ENCODE measurements at places on chromosomes 3 and 15.
A peak's percentile ranks its signal among the peaks of the same experiment; 100 is the strongest.

DNA sequence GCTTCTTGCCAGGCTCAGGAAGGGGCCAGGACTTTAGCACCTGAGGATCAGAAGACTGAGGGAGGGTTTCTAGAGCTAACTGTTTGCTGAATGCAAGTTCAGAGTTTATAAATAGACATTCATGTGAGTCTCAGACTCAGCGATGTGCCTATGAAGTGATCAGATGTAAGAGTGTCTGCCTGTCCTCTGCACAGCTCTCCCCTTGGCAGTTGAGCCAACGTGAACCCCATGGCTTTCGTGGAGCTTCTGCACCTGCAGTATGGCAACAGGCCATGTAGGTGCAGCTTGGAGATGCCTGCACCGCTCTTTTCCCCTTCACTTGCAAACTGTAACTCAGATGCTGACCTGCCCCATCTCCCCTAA lies 141.9 kb downstream of the CHDH start:
- peak; percentile 21 for DNase-seq

- DNase-seq = no peak
Measured at GRCh38 chr3:170712798-170713197, 126.9 kb upstream of the SLC7A14 start.

- no peak for DNase-seq
Measured at GRCh38 chr3:138203938-138204337, 16.8 kb downstream of the ARMC8 start.

DNA sequence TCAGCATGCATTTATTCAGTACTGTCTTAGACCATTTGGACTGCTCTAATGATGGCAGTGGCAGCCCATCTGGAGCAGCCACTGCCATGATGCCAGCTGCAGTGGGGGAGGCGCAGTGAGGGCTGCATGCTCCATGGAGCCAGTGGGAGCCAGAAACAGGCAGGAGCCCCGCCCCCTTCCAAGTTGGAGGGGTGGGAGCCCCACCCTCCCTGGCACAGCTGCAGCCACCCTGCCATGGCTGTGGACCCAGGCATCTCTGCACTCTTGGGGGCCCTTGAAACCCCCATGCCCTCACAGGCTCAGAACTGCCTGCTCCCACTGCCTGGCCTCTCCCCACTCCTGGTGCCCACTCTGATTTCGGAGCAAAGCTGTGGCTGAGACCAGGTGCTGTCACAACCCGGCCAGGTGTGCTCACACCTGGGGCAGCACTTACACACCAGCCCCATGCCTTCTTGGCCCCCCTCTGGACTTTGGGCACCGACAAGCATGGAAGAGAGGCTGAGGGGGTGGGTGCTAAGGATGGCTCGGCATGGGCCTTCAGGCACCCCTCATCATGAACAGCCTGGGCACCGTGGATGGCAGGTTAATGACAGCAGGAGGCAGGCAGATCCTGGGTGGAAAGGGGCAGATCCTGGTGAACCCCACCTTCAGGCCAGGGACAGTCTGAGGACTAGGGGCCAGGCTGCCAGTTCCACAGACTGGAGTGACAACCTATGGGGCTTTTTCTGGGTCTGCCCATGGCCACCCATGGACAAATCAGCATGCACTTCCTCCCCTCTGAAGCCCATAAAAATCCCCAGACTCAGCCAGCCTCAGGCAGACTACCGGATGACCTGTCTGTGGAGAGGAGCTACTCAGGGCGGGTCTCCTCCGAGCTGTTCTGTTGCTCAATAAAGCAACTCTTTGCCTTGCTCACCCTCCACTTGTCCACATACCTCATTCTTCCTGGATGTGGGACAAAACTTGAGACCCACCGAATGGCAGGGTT lies 18.3 kb downstream of the TBC1D21 start:
- no peak for DNase-seq

DNA sequence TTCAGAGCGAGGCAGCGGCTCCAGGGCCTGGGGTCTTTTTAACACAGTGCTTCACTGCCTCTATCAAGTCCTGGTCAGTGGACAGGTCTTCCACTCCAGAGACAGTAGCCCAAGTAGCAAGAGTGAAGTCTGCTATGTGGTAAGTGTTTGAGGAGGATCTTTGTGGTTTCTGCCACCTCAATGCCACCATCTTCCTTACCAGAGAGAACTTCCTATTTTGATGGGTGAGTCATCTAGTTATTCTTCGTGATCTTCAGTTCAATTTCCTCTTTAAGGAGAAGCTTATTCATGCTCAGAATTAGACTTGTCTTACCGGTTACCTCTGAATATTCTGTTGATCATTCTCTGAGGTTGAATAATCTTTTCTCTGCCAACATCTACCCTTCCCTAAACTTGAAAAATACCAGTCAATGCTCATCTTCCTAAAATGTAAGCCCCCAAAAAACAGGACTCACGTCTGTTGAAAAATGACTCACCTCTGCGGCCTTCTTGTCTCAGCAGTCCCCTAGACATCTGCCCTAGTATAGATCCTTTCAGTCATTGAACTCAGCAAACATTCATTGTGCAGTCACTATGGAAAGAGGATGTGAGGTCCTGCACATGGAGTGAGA lies 32.2 kb upstream of the BCL6 start:
- no peak for DNase-seq

DNA sequence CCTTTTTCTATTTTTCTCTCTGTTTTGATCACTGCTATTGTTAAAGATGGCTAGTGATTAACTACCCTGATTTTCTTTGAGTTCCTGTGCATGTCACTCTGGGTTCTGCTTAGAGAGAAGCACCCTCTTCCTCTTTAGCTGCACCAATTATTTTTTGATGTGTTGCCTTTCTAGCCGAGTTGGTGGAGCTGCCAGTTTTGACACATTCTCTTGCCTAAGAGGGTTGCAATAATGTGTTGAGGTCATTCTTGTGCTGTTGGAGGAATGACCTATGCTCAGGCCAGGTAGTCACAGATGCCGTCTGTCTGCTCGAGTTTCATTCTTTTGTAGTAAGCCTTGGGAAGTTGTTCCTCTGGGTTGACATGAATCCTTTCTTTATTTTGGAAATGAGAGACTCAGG lies 84.6 kb upstream of the DPH6 start:
- no peak for DNase-seq

- DNase-seq = no peak
Measured at GRCh38 chr3:11779626-11780025, 67.1 kb downstream of the TAMM41 start.

DNA sequence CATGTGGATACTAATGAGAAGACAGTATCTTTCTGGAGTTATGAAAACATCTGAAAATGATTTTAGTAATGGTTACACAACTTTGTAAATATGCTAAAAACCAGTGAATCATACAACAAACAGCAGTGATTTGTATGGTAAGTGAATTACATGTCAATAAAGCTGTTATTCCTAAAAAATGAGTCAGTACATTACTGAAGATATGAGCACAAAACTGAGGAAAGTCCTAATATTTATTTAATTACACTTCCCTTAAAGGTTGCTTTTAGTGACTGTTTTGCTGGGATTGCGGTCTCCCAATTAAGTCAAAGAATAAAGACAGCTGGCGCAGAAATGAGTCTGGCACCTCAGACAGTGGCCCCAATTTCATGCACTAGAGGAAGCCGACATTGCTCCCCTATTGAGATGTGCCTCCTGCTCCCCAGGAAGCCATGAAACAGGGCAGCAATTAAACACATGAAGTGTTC lies 50.9 kb upstream of the FSIP1 start:
- no peak for DNase-seq

GRCh38 chr15:56261854-56262509 lies 18.3 kb upstream of the RFX7 start:
- DNase-seq = no peak

DNA sequence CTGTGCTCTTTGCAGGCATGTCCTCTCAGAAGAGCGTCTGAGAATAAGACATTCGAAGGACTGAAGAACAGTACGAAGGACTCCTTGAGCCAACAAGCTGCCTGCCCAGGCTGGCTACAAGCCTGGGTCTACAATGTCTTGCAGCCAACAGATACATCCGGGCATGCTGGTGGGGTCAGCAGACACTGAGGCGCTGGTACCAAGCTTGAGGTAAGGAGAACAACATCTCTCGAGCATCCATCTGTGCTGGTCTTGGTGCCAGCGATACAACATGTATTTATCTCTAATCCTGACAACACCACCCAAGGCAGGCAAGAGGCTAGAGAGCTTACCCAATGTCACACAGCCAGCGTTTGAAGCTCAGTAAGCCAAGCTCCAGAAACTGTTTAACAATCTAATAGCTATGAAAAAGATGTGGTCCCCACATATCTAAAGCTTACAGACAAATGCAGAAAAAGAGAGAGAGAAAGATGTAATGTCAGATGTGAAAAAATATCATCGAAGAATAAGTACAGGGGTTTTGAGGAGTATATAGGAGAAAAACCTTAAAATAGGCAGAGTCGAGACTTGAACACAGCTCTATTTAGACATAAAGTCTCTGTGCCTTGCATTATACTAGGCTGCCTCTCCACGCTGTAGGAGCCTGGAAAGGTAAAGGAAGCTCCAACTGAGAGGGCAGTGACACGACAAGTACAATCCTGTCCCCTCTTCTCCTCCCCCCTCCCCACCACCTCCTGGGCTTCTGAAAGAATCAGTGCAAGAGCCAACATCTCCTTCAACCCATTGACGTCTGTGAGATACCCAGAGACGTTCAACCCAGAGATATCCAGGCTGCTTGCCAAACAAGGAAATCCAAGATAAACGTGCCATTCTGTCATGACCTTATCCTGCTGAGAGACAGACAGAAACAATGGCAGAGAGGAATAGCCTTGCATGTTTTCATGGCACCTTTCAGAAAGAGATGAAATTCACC lies 39.4 kb downstream of the WWTR1 start:
- peak; percentile 78 for DNase-seq

DNA sequence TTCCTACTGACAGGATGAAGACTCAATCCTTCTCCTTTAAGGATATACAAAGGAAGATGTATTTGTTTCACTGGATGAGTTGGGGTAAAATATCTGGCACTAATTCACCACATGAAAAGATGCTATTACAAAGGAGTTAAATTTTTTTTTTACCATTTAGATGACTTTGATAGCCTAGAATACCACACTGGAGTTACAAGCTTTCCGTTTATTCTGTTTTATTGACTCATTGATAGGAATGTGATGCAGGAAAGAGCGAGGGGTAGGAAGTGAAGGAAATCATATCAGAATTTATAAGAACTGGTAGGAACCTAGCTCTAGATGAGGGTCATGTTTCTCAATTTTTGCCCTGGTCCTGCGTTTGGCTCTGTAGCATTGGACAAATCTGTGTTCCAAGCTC lies 427.2 kb downstream of the GRM7 start:
- DNase-seq = no peak

DNA sequence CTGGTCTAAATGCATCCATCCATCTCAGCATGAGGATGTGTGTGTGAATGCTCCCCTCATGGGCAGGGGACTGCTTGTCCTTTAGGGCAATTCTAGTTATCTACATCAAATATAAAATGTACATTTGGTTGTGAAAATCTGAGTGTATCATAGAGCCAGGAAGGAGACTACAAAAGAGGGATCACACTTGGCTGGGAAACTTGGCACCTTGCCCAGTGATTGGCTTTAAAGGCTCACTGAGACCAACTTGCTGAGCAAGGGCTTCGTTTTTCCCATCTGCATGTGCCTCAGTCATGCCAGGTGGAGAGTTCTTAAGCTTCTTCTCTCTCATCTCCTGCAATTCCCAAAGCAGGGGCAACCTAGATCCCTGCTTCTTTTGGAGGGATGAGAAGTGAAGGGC lies 5.2 kb downstream of the CAPN3 start:
- no peak for DNase-seq

- no peak for DNase-seq
Measured at GRCh38 chr3:12325586-12326515, 37.0 kb downstream of the PPARG start.

DNA sequence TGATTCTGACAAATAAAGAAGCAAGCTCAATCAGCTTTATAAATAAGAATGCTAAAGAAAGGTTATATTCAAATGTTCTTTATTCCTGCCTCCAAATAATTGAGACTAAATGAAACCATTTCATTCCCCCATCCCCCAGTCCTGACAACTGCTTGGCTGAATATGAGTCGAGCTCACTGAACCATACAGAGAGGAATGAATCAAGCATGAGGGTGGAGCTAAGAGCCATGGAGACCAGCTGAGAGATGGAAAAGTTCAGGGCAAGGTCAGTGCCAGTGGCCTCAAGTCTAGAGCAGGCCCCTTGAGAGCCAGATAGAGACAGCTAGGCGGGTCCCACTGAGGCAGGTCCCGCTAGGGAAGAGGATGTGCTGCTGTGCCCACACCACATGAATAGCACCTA lies 188.7 kb upstream of the EIF1B start:
- DNase-seq = no peak

DNA sequence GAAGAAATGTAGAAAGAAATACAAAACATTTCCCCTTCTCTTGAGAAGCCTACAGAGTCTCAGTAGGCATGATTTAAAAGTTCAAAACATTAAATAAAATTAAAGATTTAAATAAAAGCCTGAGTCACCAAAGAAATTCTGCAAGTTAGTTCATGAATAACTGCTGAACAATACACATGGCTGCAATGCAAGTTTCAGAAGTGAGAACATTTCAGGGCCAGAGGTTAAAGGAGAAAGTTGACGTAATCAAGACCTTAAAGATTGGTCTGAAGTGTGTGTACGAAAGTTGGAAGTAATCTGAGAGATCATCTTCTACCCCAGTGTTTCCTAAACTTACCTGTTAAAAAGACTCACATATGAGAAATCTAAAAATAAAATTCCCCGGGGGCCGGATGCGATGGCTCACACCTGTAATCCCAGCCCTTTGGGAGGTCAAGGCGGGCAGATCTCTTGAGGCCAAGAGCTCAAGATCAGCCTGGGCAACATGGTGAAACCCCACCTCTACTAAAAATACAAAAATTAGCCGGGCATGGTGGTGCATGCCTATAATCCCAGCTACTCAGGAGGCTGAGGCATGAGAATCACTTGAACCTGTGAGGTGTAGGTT lies 108.7 kb upstream of the PHLDB2 start:
- no peak for DNase-seq

GRCh38 chr15:64151727-64152506 lies at the start of gene SNX22:
SNX22 (plus strand) TSS chr15:64151731; CDS start chr15:64151776, 45 bp downstream.
- DNase-seq = peak; percentile 74

GRCh38 chr15:39729500-39729899 lies 53.1 kb downstream of the FSIP1 start:
- DNase-seq = no peak

DNA sequence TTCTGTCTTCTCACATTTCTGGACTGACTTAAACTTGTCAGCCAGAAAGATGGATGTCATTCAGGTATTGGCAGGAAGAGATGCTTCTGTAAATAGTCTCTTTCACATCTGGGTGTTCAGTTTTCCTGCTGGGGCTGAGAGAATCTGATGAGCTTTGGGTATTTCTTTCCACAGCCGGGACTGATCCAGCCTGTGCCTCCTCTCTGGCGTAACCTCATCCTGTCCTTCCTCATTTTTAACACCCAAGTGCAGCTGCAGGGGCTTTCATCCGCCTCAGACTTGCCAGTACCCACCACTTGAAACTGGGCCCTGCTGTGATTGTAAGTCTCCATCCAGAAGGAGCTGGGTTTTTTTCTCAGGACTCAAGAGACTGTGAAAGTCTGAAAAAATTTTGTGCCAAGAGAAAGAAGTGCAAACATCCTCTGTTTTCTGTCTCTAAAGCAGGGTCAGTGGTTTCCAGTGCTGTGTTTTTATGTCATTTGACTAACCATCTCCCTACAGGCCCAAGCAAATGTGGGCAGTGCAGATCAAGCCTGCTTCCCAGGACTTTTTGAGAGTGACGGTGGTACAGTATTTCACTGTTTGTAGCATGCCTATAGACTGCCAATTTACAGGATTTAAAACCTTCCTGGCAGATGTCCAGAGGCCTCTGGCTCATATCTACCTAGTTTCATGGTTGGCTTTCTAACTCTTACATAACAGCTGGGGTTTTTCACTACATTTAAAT lies 342.7 kb downstream of the PTPRG start:
- no peak for DNase-seq
